ENCODE measurements at places on chromosomes 7 and 10. TPM values are rescaled to one million over a fixed set of nuclear protein-coding genes. Genes with fewer than 3 reads are reported as not detected.
A peak's percentile ranks its signal among the peaks of the same experiment; 100 is the strongest.

RHBDD2 gene
- total RNA-seq, result 70.0 TPM

NKX6-2 gene
- total RNA-seq, result not detected

GRCh38 chr10:92203919-92204623 is 86.8 kb downstream of the CPEB3 start:
- no peak for DNase-seq

GRCh38 chr7:151863386-151864079 is 13.4 kb downstream of the PRKAG2 start:
- DNase-seq, result no peak

DNA sequence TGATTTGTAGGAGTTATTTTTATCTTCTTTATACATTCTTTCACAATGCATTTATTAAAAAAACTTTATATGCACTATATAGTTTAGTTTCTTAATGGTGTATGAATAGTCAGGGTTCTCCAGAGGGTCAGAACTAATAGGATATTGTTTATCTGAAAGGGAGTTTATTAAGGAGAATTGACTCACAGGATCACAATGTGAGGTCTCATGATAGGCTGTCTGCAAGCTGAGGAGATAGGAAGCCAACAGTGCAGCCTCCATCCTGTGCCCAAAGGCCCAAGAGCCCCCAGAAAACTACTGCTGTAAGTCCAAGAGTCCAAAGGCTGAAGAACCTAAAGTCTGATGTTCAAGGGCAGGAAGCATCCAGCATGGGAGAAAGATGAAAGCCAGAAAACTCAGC is 192.8 kb upstream of the AHR start:
- DNase-seq, result no peak

- no peak for DNase-seq
These were observed 73.5 kb downstream of the CTNNA3 start for GRCh38 chr10:67622511-67622910.

DNA sequence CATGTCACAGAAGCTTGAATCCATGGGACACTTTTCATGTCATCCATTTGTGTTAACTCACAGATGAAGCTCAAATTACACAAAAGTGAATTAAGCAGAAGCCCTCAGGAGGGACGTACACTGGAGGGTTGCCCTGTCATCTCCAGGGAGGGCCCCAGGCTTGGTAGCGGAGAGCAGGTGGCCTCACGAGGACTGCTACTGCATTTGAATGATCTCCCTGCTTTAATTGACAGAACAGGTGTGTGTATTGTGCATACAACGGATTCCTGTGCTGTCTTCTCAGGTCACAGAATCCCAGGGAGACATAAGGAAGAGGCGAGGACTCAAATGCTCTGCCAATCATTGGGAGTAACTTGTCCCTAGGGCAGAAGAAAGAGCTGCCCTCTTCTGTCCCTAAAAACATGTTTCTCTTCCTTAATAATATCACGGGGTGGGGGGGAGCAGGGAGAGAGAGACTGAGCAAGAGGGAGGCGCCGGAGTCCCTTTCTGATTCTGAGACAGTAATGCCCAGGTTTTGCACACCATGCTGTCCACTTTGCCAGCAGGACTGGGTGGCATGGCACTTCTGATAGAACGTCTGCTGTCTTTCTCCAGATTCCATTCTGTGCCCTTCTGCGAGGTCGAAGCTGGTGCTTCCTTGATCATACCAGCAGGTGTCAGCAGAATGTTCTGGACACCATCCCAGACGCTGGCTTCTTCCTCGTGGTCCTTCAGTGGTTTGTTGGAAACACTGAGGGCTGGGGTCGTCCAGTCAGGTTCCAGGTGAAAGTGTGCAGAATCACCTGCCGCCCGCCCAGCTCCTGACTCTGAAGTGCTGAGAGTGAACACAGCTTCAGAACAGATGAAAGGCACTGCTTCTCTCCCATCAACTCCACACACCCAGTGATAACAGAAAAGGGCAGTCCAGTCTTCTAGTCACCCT is 26.2 kb upstream of the RASGEF1A start:
- DNase-seq, result peak; percentile 59

DNA sequence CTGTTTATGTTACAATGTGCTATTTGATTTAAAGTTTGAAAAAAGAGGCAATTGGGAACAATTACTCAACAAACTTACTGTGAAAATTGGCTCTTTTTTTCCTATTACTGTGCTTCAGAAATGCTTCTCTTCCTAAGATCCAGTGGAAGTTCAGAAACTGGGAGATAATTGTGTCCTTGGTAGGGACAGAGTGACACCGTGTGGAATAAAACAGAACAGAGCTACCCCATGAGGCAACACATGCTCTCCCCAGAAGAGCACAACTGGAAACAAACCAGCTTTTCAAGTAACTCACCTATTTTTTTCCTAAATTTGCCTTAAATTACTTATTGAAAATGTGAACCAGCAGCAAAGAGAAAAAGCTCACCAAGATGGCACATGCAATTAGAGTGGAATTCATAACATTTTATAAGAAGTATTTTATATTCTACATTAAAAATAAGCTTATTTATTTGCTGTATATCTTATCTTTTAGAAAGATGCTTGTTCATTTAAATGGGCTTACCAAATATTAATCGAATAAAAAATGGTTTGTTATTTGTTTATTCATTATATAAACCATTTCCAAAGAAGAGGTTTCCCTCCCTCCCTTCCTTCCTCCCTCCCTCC is 346.1 kb upstream of the ANKRD30A start:
- no peak for DNase-seq

GRCh38 chr10:49751216-49751615 is 10.9 kb downstream of the OGDHL start:
- no peak for DNase-seq

DNA sequence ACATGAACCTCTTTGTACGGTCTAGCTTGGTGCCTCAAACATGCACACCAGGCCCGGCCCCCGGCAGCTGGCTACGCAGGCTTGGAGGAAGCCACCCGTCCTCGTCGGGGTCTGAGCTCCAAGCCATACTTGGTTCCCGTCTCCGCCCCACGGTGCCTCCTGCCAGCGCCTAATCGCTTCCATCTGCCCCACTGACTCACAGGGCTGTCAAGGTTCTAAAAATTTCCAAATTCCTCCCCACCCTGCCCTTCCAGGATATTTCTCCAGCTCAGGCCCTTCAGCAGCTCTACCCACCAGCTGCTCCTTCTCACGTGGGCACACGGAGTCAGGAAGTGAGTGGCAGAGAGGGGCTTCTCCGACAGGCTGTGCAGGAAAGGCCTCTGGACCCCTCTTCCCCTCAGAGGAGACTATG is 38.8 kb downstream of the TMEM270 start:
- no peak for DNase-seq

DNA sequence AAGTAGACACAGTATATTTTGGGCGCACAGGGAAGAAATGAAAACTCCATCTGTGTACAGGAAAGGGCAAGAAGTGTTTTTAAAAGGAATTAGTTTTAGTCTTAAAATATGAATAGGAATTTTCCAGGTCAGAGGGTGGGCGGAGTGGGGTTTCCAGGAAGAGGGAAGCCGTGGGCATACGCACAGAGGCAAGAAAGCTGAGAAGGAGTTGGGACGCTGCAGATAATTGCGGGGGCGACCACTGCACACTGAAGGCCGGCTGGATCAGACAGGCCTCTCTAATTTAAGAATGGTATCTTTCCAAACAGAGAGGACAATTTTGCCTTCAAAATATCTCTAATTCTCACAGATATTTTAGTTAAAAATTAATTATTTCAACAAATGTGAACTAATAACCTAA is 189.1 kb upstream of the INHBA start:
- no peak for DNase-seq

- DNase-seq, result no peak
These were observed 996.6 kb downstream of the SORCS1 start for GRCh38 chr10:106167946-106168345.

DNA sequence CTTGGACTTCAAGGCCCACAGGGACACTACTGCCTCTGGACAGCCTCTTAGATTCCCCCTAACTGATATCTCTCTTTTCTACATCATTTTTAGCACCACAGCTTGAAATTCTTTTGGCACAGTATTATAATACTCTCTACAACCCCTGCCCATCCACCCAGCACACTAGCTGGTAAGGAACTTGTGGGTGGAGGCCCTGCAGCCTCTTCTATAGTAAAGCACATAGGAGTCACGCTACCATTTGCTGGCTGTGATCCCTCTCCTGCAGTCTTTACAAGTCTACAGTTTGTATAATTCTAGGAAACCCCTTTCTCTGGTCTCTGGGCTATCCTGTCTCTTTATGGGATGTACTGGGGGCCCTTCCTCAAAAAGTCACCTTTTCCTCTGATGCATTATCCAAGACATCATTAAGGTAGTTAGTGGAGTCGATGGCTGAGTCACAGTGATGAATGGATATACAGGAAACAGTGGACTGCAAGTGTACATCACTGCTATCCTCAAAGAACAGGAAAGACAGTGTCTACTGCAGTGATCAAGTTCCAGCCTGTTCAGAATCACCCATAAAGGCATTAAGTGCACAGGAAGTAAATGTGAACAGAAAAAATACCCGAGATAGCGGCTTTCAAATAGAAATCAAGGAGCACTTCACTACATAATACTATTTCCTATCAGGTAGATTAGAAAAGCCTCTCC is 54.4 kb downstream of the STK17A start:
- DNase-seq, result no peak

DNA sequence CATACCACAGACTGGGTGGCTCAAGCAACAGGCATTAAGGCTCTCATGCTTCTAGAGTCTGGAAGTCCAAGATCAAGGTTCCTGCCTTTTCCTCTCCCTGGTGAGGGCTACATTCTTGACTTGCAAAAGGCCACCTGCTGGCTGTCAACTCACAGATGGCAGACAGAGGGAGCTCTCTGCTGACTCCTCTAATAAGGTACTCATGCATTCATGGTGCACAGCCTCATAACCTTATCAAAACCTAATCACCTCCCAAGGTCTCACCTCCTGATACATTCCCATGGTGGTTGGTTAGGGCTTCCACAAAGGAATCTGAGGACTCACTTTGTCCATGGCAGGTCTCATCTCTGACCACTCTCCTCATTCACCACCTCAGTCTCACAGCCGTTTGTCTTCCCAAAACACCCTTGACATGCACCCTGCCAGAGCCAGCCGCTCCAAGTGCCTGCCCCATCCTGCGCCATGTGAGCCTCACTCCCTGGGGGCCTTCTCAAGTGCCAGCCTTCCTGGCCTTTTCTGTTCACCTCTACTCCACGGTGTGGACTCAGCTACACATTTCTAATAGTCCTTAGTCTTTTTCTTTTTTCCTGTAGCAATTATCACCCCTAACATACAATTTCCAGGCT is 400.3 kb upstream of the ADARB2 start:
- DNase-seq, result no peak

DNA sequence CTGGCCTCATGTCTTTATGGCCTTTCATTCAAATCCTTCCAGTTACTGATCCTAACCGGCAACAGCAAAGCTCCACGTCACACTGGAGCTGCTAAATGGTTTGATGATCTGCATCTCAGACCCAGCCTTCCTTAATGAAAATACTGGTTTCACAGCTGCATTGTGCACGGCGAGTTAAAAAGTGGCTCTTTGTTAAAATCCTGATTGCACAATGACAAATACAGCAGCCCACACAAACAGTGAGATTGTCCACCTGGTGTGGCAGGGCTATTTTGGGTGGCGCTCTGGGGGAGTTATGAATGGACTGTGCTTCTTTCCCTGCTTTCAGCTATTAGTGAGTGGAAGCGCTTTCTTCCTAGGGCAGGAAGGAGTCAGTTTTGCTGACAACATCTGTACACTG is 63.4 kb upstream of the C1QL3 start:
- no peak for DNase-seq

GRCh38 chr10:30432622-30433305 is 1.2 kb upstream of the MAP3K8 start:
- DNase-seq, result peak; percentile 30

DNA sequence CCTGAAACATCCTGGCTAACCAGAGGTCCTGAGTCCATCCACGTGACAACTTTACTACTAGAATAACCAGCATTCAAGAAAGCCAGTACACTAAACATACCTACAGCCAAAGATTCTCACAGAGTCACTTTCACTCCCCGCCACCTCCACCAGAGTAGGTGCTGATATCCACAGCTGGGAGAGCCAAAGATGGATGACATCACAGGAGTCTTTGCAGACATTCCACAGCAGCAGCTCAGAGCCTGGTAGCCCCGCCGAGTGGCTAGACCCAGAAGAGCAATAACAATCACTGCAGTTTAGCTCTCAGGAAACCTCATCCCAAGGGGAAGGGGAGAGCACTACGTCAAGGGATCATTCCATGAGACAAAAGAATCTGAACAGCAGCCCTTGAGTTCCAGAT is 13.5 kb upstream of the ADAM22 start:
- no peak for DNase-seq

GRCh38 chr10:115525141-115525540 is 432.0 kb downstream of the ATRNL1 start:
- no peak for DNase-seq

- no peak for DNase-seq
These were observed 183.4 kb upstream of the TCF7L2 start for GRCh38 chr10:112766636-112767035.

DNA sequence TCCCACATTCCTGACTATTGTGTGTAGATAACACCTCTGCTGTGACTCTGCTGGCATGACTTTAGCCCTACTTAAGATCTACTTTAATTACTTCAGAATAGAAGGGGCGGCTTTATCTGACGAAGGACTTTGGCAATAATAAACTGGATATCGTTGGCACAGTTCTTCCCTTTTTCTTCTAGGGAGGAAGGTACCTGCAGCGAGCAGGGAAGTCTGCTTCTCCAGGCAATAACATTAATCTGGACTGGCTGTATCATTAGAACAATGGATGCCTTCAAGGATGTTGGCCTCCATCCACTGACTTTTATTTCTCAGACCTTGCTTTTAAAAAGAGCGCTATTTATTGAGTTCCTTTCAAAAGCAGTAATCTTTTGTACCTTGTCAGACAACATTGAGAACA is 172.6 kb upstream of the THSD7A start:
- DNase-seq, result no peak

Data from ovary (tissue), 10 donors.